Central memory CD4-positive, alpha-beta T cell (primary cell): ENCODE measurements at places on chromosomes 12 and 14.

- DNase-seq: no peak
Observed at GRCh38 chr12:11607313-11608081, 42.0 kb upstream of the ETV6 start.

DNA sequence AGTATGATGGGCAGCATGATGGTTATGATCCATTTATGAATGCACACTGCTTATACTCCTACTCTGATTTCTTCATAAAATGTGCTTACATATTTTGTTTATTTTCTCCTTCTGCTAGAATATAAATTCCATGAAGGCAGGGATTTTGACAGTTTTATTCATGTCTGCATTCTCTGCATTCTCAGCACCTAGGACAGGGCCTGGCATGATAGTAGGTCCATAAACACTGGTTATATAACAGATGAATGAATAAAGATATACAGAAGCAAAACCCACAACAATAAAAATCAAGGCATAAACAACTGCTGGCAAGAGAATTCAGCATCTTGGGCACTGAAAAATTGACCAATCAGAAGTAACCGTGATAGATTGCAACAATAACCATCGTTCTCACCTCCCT is 115.4 kb downstream of the WIF1 start:
- DNase-seq: no peak

DNA sequence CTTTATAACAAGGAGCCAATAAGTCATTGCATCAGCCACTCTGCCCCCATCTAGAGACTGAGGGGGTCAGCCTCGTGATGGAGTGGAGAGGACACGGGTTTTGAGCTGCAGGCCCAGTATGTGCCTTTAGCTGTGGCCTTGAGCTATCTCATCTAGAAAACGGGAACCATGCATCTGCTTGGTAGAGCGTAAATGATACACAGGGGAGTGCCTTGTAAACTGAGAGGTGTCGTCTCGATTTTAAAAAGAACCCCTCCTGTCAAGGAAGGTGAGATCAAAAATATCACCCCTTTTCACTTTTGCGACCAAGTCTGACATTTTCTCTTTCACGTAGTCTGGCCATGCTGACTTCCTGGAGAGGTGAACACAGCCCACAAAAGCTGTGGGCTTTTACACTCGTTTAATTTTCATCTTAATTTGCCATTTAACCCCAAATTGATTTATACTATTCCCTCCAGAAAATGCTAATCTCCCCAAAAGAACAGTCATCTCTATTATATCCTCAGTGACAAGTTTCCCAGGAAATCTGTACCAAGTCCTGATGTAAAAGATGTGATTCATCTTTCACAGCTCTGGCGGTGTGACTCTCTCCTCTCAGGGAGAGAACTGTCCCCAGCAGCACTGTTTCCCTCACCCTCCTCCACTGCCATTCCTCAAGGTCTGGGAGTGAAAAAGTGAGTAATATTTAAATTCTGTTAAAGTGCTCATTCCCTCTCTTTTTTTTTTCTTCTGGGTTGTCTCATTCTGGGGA is 30.6 kb downstream of the VCPKMT start:
- peak; percentile 22 for DNase-seq

DNA sequence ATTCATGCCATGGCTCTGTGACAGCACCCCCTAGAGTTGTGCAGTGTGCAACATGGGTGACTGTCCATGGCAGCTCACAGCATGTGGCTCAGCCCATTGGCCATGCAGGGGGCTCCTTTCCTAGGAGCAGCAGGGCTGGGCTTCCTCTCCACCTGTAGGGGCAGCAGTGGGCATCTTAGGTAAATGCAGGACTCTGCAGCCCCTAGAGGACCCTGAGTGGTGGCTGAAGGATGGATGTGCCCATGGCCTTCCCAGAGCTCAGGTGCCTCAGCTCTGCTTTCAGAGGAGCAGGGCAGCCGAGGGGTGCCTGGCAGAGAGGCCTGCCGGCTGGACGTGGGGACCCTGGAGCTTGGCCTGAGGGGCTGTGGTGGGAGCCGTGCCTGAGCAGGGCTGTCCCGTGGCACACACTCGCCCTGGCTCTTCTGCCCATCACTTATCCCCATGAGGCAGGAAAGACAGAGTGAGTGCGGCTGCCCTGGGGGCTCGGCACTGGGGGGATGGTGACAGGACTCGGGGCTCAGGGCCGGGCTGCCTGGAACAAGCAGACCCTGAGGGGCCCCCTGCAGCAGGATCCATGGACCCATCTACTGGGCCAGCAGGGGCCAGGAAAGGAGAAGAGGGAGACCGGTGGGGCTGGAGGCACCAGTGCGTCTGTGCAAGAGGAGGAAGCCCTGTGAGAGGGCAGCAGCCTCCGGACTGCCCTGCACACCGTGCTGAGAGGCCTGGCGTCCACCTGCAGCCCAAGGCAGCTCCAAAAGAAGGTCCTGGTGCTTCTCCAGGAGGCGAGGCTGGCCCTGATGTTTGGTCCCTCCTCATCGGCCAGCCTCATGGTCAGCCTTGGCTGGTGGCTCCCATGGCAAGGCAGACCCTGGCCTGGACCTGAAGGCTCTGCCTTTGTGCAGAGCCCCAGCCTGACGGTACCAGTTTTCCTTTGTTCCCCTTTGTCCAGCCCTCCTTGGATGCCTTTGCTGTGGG is 7.6 kb downstream of the ADSS1 start:
- DNase-seq: no peak

GRCh38 chr12:1890810-1891209 is 27.6 kb downstream of the CACNA2D4 start:
- DNase-seq: no peak
